ENCODE measurements at places on chromosomes 7 and 10. TPM values are rescaled to one million over a fixed set of nuclear protein-coding genes. Genes with fewer than 3 reads are reported as not detected.

GRCh38 chr10:78684947-78685346 lies 383.8 kb upstream of the ZMIZ1 start:
- no peak for DNase-seq

GRCh38 chr10:104937567-104937966 lies 296.5 kb downstream of the SORCS3 start:
- no peak for DNase-seq

DNA sequence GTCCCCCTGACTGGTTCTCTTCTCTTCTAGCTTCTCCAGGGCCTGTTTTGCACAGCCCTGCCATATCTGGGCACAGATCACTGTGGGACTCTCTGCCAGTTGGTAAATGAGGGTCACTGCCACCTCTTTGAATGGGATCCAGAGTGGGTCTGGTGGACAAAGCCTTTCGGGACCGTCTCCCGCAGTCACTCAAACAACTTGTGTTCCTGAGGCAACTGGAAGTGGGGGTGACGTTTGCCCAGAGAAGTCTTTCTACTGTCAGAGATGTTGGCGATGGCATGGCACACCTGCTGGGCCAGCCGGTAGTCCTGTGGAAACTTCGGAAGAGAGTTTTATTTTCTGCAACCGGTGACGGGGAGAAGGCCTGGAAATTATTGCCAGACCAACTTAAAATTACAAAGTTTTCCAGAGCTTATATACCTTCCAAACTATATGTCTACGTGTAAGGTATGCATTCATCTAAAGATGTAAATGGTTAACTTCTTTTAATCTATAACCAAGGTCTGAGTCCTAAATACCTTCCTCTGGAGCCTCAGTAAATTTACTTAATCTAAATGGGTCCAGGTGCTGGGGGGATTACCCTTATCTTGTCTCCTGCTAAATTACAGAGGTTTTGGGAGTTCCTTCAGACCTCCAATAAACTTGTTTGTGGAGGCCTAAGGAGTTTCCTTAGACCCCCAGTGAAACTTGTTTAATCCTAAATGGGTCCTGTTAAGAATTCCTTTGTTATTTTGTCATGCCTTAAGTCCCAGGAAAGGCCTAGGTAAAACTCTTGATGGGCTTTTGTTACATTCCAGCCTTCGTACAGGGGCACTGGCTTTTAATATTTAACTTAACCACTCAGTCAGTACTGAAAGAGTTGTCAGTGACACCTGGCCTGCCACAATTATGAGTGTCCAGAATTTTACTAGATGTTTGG lies 94.0 kb downstream of the NPSR1 start:
- DNase-seq = peak; percentile 15

GRCh38 chr7:95045236-95045923 lies 138.0 kb downstream of the PPP1R9A start:
- DNase-seq = no peak

GRCh38 chr7:99806839-99807478 lies 20.9 kb upstream of the CYP3A43 start:
- no peak for DNase-seq

DNA sequence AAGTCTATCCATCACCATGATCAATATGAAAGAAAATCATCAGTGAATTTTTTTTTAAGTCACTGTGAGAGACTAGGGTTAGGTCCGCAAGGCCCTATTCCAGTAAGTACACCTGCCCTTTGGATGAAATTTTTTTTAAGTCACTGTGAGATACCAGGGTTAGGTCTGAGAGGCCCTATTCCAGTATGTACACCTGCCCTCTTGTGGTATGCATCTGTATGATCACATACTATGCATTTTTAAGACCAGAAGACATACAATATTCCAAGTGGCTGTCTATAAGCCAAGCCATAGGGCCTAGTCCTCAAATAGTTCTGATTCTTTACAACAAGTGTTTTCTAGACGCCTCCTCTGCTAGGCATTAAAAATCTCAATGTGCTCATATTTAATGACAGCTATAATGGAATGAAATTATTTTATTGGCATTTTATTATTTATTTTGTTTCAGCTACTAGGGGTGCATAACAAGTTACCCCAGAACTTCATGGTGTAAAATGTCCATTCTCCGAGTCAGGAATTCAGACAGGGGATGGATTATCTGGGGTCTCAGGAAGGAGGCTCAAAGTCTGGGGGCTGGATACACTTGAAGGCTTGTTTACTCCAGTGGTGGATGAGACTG lies 53.1 kb downstream of the TEX36 start:
- peak; percentile 50 for DNase-seq

- no peak for DNase-seq
Observed at GRCh38 chr10:77359287-77359691, 278.3 kb downstream of the KCNMA1 start.

- no peak for DNase-seq
Observed at GRCh38 chr7:128891942-128892269, 18.6 kb downstream of the KCP start.

GRCh38 chr10:13589316-13589715 lies 2.6 kb downstream of the PRPF18 start:
- DNase-seq = no peak

DNA sequence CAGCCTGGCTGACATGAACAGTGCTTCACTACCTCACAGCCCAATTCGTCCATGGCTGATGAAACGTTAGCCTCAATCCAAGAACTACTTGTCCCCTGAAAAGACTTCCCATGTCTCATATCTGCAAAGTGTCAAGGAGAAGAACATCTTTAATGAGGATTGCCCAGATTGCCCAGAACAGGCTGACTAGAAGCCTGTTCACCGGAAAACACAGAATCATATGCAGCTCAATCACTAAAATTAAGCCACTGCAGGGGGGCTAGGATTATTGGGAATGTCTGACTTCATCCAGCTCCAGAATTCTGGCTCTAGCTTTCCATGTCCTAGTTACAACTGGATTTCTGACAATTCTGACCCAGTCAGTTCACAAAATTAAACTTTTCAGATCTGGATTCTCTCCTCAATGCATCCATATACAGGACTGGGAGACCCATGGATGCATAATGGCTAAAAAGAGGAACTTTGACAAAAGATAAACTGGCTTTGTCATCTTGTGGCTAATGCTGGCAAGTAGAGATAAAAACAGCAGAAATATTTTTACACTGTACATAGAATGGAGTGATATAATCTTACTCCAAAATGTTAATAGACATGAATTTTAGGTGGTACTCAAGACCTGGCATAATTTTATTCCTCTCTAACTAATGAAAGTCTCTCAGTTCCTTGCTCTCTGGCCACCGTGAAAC lies 467.0 kb upstream of the POT1 start:
- DNase-seq = no peak

- no peak for DNase-seq
Observed at GRCh38 chr7:44386139-44386913, 60.9 kb upstream of the CAMK2B start.

- no peak for DNase-seq
Observed at GRCh38 chr10:23291551-23292334, 52.9 kb downstream of the C10orf67 start.

DNA sequence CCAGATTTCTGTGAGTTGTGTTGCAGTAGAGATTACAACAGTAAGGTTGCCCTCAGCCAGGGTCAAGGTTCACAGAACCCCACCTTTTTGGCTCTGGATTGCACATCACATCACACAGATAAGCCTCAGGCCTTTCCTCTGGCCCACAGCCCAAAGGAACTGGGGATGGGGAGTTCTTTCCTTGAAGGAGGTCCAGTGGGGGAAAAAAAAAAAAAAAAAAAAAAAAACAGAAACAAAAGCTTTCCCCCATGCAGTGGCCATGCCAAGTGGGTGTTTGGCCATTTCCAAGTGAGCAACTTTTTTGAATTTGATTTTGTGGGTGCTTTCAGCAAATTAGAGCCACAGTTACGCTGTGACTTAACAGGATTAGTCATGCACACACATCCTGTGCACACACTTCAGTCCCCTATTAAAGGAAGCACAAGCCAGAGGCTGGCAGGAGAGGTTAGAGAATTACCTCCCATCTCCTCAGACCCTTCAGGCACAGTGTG lies 79.3 kb upstream of the NANOS1 start:
- no peak for DNase-seq

- DNase-seq = no peak
Observed at GRCh38 chr7:139321071-139321745, 19.9 kb upstream of the FMC1 start.

DNA sequence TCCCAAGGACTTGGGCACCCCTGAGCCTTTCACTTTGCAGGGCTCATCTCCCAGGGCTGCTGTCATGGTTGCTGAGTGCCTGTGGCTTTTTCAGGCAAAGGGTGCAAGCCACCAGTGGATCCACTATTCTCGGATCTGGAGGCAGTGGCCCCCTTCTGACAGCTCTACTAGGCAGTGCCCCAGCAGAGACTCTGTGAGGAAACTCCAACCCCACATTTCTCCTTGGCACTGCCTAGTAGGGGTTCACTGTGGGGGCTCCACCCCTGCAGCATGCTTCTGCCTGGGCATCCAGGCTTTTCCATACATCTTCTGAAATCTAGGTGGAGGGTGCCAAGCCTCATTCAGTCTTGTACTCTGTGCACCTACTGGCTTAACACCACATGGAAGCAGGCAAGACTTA lies 675.0 kb upstream of the MBL2 start:
- no peak for DNase-seq

DNA sequence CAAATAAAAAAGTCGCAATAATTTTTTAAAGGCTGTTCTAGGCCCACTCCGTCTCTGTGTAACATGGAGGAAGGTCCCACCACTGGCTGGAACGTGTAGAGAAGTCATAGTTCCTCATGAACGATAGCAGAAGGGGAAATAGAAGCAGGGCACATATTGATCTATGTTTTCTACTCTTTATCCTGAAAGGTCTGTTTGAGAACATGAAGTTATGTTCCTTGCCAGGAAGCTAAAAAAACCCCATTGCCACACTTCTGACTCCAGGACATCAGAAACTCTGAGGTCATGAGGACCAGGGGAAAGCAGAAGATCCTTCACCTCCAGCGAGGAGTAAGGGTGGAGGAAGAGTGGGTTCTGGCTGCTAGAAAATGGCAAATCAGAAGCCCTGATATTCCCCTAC lies 10.8 kb downstream of the ANKRD22 start:
- no peak for DNase-seq

DNA sequence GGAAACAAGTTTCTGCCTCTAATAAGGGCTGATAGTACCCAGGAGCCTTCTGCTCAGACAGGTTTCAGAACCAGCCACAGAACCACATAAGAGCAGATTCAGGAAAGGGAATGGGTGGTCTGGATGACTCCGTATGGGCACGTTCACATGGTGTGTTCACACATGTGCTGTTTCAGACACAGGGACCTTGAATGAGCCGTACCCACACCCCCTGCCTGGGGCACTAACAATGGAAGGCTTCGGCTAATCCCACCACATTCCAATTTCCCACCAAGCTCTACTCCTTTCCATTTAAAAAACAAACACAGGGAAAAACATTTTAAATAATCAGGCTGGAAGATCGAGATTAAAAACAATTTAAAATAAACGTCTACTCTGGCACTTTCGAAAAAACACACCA lies 217.3 kb downstream of the GRID1 start:
- DNase-seq = no peak

DNA sequence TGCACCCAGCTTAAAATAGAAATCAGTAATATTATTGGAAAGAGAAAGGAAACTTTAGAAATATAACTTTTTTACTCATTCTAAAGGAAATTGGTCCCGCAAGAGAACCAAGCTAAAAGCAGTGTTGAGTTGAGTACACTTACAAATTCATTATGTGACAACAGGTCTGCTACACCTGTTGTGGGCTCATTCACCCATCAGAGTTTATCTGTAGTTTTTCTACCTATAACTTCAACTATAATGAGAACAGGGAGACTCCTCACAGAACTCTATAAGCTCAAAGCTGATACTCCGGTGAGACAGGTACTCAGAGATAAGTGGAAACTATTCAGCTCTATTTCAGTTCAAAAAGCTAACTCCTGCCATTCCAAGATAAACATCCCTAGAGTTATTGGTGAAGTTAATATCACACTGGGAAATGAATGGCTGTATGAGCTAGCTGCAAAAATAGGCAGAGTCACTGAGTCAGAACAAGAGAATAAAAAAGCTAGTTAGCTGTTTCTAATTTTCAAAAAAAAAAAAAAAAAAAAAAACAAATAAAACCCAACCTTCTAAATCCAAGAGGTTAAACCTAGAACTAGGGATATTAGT lies 121.3 kb downstream of the PPP1R3A start:
- DNase-seq = no peak

- DNase-seq = peak; percentile 81
Observed at GRCh38 chr7:25389489-25390106, 161.3 kb upstream of the NPVF start.

DNA sequence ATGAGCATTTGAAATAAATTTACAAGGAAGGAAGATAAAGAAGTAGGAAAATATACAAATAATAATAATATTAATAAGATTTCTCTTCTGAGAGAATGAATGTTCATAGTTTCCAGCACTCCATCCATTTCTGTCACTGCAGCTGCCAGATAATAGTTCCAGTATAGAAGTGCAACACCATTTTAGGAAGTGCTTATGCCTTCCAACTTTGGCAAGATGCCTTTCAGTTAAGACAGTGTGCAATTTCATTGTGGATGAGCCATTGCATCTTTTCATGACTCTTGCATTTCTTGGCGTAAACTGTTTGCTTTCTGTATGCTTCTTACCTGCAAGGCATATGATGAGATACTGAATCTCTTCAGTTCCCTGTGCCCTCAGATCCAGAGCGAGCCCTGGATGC lies 185.0 kb downstream of the PDE1C start:
- no peak for DNase-seq

- DNase-seq = no peak
Observed at GRCh38 chr10:128203028-128203427, 76.8 kb upstream of the MKI67 start.

GRCh38 chr10:77333610-77334340 lies 303.8 kb downstream of the KCNMA1 start:
- no peak for DNase-seq

DNA sequence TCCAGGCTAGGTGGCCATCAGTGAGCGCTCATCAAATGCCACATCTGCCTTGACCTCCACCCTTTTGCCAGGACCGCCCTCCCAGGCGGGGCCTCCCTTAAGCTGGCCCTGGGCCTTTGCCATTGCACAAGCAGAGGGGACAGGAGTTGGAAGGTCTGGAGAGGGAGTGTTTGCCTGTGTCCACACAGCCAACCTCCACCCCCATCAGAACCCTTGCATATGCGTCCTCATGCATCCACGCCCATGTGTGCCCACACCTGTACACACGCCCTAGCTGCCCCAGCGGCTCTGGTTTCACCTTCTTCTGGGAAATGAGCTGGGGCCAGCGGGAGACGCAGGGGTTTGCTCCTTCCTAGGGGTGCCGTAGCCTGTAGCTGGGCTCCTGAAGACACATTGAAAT lies 64.0 kb downstream of the NEURL1 start:
- no peak for DNase-seq

DNA sequence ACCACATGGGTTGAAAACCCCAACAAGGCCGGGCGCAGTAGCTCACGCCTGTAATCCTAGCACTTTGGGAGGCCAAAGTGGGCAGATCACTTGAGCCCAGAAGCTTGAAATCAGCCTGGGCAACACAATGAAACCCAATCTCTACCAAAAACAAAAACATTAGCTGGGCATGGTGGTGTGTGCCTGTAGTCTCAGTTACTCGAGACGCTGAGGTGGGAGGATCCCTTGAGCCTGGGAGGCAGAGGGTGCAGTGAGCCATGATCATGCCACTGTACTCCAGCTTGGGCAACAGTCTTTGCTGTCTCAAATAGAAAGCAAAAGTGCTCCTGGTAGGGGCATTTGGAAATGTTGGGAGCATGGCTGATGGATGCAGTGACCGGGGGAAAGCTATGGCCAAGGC lies 209.6 kb upstream of the PLXNA4 start:
- DNase-seq = peak; percentile 37

Gene PRPS1L1
- polyA plus RNA-seq = not detected

Gene AKR1C8
- polyA plus RNA-seq = 0.20 TPM

Gene MPP7
- 8.8 TPM for polyA plus RNA-seq

Gene SOSTDC1
- polyA plus RNA-seq = 47.8 TPM

Gene IGF2BP3
- polyA plus RNA-seq = 82.9 TPM

Gene FKBP6
- polyA plus RNA-seq = 0.60 TPM

Gene ALDH18A1
- 83.8 TPM for polyA plus RNA-seq

Gene PDLIM1
- polyA plus RNA-seq = 69.4 TPM

All from left kidney (tissue), 8 donors.